ENCODE measurements at places on chromosomes 11 and 22. TPM values are rescaled to one million over a fixed set of nuclear protein-coding genes. Genes with fewer than 3 reads are reported as not detected.

DNA sequence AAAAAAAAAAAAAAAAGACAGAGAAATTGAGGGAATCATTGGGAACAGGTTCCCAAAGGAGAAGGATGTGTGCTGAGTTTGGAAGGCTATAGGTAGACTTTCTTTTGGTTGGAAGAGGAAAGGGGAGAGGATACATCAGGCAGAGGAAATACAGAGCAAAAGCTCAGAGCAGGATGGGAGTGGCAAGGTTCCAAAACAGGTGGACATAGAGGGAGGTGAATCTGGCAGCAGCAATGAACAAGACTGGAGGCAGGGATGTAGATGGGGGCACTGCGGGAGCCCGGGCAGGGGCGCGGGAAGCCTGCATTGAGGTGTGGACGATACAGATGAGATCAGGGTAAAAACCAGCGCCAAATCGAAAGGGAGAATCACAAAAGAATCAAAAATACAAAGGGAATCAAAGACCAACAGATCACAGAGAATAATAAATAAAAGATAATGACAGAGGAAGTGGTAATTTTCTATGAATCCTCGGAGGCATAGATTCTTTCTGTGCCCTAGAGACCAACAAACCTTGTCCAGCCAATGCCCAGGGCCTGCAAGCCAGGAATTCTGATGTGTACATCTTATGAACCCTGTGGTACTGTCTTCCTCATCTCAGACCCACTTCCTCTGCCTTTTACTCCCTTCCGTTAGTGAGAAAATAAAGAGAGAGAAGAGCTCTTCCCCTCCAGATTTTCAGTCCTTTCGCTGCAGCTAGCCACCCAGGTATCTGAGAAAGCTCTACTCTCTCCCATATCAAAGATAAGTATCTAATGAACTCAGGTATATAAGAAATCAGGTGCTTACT is 70.3 kb downstream of the SLC1A2 start:
- DNase-seq: no peak

- DNase-seq: no peak
Measured at GRCh38 chr11:17519061-17519885, 24.9 kb downstream of the USH1C start.

GRCh38 chr11:113243696-113244095 is 70.7 kb upstream of the TTC12 start:
- no peak for DNase-seq

GRCh38 chr22:33438273-33438672 is 380.1 kb upstream of the SYN3 start:
- no peak for DNase-seq

DNA sequence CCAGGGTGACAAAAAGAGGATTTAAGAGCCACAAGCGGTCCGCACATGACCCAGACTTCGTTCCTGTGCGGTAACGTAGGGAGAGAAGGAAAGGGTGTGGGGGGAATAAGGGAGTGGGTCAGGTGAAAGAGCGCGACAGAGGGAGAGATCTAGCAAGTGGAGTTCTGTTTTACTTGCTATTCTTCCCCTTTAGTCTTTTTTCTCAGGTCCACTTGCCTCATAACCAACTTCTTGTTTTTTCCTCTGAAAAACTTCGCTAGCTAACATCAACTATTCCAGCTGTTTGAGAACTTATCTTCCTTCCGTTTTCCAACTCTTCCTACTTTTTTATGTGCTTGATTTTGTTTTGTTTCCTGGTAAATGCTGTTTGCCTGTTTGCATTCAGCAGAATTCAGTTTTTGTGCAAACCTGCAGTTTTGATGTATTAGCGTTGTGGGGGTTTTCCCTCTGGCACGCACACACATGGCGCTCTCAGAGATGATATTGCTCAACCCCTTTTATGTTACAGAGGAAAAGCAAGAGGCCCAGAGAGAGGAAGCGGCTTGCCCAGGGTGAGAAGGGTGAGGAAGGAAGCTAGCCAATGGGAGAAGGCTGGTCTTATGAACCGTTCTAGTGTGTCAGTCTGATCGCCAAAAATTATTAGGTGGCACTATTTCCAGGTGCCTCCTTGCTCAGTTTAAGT is 592 bp upstream of the CTSC start:
- no peak for DNase-seq

DNA sequence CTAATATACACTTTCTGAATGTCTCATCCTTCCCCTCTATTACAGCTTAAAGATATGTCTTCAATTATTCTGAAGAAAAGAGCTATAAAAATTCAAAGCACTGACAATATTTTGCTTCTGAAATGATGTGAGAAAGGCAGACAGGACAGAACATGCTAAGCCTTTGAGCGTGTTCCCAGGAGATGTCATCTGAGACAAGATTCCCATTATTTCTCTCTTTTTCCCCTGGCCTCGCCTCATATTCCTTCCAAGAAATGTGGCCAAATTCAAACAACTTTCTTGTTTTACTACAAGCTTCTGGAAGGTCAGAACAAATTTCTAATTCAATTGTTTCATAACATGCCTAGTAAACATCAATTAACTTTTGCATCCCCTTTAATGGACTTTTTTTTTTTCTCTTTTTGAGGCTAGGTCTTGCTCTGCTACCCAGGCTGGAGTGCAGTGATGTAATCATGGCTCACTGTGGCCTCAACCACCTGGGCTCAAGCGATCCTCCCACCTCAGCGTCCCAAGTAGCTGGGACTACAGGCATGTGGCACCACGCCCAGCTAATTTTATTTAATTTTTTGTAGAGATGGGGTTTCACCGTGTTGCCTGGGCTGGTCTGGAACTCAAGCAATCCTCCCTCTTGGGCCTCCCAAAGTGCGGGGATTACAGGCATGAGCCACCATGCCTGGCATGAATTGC is 37.1 kb upstream of the NFRKB start:
- no peak for DNase-seq

DNA sequence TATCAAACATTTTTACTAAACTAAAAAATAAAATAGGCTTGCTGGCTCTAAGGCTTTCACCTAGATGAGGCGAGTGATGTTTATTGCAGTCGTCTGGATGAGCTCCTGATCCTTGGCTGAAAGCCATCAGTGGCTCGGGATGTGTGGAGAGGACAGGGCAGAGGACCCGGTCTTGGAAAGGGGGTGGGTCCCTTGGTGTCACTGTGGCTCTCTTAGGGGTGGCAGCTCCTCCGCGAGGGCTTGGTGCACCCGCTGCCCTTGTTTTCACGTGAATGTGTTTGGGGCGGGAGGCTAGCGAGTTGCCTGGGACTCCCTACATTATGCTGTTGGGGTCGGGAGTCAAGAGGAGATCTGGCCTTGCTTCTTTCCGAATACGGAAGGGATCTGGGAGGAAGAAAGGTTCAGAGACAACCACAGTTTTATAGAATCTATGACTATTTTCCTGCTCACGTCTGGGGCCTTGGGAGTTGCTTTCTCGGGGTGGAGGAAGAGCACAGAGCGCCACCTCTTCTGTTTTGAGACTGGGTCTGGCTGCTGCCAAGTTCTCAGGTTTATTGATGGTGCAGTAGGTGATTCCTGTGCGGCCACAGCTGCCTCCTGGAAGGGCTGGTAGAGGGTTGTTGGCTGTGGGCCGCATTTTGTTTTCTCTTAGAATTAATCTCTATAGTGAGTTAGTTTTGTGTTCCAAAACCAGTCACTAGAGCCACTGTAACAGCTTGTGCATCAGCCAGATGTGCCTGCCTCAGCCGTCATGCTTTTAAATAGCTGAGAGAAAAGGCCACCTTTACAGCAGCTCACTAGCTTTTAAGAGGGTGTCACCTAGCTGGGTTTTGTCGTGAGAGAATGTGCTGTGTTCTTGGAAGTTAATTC is 12.8 kb downstream of the TBC1D22A start:
- no peak for DNase-seq

GRCh38 chr11:32427935-32428664 is 7.2 kb downstream of the WT1 start:
- DNase-seq: no peak

DNA sequence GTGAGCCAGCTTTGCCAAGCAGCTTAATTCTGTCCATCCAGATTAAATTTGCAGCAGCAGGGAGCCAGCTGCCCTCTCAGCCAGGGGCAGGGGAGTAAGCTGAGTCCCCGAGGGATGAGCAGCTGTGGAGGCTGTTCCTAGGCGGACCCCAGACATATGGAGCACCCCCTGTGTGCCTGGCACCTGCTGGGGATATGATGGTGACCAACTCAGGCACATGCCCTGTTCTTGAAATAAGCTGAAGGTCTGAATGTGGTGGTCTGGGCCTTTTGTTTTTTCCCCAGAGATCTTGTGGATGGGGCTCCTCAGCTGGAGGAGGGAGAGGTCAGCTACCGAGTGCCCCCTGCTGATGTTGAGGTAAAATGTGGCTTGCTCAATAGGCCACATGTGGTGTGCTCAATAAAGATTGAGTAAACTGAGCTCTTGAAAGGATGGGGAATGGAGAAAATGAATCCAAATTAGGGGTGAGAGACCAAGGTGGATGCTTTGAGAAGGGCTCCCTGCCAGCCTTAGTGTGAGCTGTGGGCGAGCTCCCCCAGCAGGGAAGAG is 103.3 kb upstream of the NNMT start:
- no peak for DNase-seq

- no peak for DNase-seq
Measured at GRCh38 chr11:57390535-57390934, at the start of gene PRG2. PRG2 (minus strand) TSS chr11:57390650; CDS start chr11:57389944, 706 bp downstream.

- no peak for DNase-seq
Measured at GRCh38 chr11:117511483-117511930, 183.9 kb downstream of the CEP164 start.

GRCh38 chr11:69366591-69366990 is 72.6 kb downstream of the MYEOV start:
- no peak for DNase-seq

GRCh38 chr11:78659326-78660270 is 84.9 kb upstream of the NARS2 start:
- peak; percentile 75 for DNase-seq

- DNase-seq: no peak
Measured at GRCh38 chr11:889687-890475, 20.7 kb downstream of the CHID1 start.

GRCh38 chr11:10155793-10156490 is 138.1 kb downstream of the SBF2 start:
- DNase-seq: no peak

GRCh38 chr22:36862251-36863242 is 1.7 kb downstream of the NCF4 start:
- DNase-seq: no peak

GRCh38 chr11:76152741-76153570 is 53.3 kb downstream of the WNT11 start:
- no peak for DNase-seq

DNA sequence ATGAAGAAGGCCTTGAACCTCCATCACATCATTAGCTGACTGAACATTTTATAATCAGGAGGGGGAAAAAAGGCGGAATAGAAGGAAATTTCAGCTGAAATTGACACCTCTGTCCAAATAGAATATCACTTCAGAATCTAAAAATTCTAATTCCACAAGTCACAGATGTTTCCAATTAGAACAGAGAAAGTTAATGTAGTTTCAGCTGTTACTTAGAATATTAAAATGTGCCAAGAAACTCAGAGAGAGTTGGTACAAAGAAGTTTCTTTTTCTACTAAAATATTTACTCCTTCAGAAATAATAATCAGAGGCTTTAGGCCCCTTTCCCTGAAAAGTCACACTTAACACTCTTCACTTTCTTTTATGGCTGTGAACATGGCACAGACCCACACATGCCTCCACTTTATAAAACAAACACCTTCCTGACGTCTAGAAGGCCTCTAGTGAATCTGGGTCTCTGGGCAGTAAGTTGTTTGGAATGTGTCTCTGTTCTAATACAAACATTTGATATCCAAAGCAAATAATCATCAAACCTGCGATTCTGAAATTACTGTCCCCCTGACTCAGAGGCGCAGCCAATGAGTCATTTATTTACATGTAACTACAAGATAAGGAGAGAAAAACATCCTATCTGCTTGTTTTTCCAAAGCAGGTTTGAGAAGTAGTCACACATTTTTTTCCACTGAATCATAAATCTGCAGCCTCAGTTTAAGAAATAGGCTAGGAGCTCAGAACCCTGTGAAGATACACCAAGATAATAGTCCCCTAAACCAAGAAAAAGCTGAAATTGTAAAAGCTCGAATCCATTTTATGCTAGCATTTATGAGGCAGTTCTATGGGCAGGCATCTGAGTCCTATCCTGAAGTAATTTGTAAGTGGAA is 148.4 kb downstream of the ME3 start:
- DNase-seq: no peak

GRCh38 chr22:49193901-49194465 is 633.7 kb downstream of the BRD1 start:
- no peak for DNase-seq

- DNase-seq: peak; percentile 95
Measured at GRCh38 chr11:65637794-65638419, at the start of gene SIPA1. SIPA1 (plus strand) TSS chr11:65638101; CDS start chr11:65640922, 2,821 bp downstream.

- DNase-seq: no peak
Measured at GRCh38 chr11:66007201-66007634, 4.6 kb upstream of the CST6 start.

DNA sequence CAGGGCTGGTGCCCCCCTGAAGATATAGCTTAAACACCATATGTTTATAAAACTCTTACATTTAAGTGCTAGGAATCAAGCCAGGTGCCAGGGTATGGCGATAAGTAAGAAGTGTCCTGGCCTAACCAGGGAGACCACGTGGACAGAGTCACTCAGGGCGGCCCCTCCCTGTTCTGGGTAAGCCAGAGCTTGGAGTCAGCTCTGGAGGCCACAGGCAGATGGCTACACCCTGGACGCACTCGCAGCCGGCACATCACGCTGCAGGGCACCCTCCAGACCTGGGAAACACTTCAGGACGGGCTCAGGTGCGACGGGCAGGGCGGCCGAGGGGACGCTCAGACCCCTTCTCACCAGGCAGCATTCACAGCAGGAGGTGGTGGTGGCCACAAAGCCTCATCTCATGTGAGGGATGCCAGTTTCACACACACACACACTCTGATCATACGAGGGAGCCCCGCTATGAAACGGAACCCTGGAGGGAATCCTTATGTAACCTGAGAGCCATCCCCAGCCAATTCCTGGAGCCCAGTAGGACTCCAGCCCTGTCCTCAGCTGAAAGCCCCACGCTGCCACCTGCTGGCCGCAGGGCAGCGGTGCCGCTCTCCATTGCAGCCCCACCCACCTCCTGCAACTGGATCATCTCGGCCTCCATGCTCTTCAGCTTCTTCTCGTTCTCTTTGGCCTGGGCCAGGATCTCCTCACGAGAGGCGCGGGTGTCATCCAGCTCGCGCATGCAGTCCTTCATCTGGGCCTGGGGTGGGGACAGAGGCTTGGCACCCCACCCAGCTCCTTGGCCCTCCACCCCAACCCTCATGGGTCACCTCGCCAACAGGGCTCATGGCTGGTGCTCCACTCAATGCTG is 33.4 kb downstream of the APOL1 start:
- peak; percentile 94 for DNase-seq

GRCh38 chr11:96095884-96096303 is 172.0 kb upstream of the MTMR2 start:
- no peak for DNase-seq

MUC5AC gene
- total RNA-seq: not detected

CASTOR1 gene
- total RNA-seq: 11.8 TPM

TAF10 gene
- total RNA-seq: 100 TPM

OR51E1 gene
- 0.81 TPM for total RNA-seq

INSC gene
- not detected for total RNA-seq

SAA2 gene
- total RNA-seq: not detected

OR8A1 gene
- not detected for total RNA-seq

CNIH2 gene
- total RNA-seq: 5.0 TPM

C1QTNF6 gene
- 36.4 TPM for total RNA-seq

DDX25 gene
- not detected for total RNA-seq

HIC2 gene
- 5.7 TPM for total RNA-seq

CHRM1 gene
- total RNA-seq: 0.27 TPM

TTC36 gene
- total RNA-seq: 0.86 TPM

GLYATL1B gene
- not detected for total RNA-seq

LRRC10B gene
- not detected for total RNA-seq

CSF2RB gene
- total RNA-seq: not detected

Data from osteocyte (in vitro differentiated cells).